ENCODE measurements at places on chromosomes 12 and 14.

DNA sequence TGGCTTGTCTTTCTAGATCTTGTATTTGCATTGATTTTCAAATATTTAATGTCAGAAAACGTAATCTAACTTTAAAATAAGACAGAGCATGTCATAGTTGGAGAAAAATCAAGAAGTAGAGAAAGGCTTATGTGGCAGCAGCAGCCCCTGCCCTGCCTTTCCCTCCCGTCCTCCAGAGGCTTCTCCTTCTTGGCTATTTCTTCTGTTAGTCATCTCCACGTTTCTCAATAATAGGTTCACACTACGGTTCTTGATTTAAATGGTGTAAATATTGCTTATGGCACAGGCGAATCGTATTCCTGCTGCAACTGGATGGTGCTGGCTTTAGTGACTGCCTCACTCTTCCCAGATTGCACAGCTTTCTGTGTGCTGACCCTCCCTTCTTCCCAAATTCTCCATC lies 42.8 kb downstream of the SLC8B1 start:
- no peak for DNase-seq

GRCh38 chr14:91100102-91100501 lies 13.8 kb upstream of the DGLUCY start:
- DNase-seq: no peak

DNA sequence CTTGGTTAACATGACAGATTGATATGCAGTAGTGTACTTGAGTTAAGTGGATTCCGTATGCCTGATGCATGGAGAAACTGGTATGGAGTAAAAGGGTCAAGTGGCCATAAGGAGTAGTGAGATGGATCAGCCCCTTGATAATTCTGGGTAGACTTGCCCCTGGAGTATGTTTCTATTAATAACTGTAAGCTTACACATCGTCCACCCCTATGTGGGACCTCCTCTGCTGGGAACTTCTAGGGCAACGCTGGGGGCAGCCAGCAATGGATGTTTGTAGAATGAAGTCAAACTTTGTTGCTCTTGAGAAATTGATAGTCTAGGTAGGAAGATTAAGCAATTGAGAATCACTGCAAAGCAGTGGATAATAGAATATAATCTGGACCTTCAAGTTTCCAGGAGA lies 3.5 kb downstream of the C12orf75 start:
- DNase-seq: no peak

DNA sequence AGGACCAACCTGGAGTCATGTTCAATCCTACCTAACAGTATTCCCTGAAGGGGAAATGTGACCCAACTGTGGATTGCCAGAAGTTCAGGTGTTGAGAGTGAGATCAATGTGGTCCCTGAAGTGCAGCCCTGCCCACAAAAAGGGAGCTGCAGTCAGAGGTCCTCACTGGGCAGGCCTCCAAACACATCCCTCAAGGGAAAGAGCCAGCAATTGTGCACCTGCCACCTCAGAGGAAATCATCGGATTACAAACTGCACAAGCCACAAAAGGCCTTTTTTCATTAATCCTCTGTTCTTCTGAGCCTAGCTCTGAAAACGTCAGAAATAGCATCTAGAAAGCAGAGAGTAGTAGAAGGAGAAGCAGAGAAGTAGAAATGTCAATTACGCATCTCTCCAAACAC lies 10.8 kb upstream of the MDM1 start:
- no peak for DNase-seq

GRCh38 chr12:58156697-58157096 lies 215.3 kb downstream of the ATP23 start:
- DNase-seq: no peak

- DNase-seq: no peak
These were observed 249.2 kb downstream of the ETNK1 start for GRCh38 chr12:22874151-22874550.

DNA sequence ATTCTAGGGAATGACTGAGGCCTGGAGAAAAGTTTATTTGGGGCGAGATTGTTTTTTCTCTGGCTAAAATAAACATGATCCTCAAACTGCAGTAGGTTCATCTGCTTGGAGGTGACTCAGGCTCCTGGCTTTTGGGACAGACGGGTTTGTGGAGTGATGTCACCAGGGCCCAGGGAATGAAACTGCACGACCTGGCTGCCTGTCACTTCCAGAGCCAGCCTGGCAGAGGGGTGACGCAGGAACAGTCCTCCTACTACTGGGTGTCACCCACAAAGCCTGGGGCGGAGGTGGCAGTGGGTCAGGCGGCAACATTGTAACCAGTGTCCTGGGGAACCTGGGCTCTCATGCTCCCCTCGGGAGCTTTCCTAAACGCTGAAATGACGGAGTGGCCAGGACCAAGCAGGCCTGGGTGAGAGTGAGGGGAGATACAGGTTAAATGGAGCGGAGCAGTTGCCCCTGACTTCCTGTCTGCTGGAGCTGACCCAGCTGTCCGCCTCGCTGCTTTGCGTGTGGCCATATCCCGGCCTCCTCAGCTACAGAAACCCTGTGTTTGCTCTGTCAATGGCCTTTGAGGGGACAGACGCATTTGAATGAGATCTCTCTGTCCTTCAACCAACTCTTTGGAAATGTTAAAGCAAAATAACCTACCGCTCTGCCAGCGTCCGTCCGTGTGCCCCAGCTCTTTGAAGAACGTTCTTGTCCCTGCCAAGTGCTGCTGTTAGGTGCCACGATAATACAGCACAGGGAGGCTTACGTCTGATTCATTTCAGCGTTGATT lies 6.5 kb downstream of the HIP1R start:
- no peak for DNase-seq

GRCh38 chr12:46263140-46264016 lies 5.5 kb downstream of the SLC38A1 start:
- no peak for DNase-seq

- no peak for DNase-seq
These were observed 724 bp upstream of the CS start for GRCh38 chr12:56300644-56301464.

- DNase-seq: no peak
These were observed 14.8 kb downstream of the ZBTB39 start for GRCh38 chr12:56991319-56992246.

DNA sequence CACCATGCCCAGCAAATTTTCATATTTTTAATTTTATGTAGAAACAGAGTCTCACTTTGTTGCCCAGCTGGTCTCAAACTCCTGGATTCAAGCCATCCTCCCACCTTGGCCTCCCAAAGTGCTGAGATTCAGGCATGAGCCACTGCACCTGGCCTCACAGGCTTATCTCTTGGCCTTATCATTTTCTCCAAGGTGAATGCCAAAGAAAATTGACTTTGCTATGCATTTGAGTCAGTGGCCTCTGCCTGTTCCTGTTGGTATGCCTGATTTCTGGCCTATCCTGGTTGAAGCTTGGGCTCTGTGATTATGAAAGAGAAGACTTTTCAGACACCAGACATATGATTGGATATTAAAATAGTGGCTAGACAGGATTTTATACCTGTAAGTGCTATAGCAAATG lies 34.2 kb downstream of the MANSC1 start:
- no peak for DNase-seq

- no peak for DNase-seq
These were observed 299.7 kb upstream of the FBXO33 start for GRCh38 chr14:39731912-39732311.

DNA sequence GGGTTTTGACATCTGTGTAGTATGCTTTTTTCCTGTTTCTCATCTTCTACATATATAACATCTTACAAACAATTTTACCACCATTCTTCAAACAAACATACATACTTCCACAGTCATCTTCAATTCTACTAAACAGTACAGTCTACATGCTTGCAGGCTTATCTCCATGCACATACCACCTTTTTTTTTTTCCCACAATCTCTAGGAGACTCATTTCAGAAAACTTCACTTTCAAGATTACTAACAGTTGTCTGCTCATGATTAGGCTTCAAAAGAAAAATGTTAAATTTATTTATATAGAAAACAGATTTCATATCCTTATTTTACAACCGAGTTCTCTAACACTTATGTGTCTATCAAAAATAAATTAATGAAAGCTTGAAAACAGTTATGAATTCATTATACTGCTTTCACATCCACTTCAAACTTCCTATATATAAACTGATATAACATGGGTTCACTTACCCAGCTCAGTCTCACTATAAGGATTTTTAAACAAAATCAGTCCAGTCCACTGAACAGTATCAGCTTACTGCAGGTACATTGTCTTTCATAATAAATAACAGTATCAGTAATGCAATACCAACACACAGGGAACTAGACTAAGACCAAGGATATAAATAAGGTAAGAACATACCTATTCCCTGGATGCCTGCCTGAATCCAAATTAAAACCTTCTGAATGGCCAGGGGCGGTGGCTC lies 42.5 kb downstream of the LRP6 start:
- no peak for DNase-seq

- DNase-seq: no peak
These were observed 18.6 kb upstream of the RIN3 start for GRCh38 chr14:92495027-92495426.

GRCh38 chr12:49827401-49828099 lies 663 bp downstream of the NCKAP5L start:
- DNase-seq: peak; percentile 19
